ENCODE measurements at places on chromosomes 1 and 21.

- DNase-seq, result no peak
These were observed 43.6 kb downstream of the ZBTB8OS start for GRCh38 chr1:32606565-32607371.

DNA sequence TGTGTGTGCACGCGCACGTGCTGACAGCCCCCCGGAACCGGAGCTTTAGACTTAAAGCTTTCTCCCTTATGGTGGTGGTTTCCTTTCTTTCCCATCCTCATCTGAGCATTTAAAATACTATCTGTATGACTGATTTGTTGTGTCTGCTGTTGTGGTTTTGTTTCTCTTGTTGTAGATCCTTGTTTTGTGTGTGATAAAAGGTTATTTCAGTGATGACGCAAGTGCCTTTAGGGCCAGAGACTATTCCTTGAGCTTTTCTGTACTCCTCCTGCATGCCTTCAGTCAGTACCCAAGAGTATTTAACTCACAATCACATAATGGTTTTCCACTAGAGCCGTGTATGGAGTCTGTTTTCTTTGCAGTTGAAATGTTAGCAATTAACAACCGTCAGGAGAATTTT, 45.4 kb downstream of the LCA5L start:
- DNase-seq, result no peak

DNA sequence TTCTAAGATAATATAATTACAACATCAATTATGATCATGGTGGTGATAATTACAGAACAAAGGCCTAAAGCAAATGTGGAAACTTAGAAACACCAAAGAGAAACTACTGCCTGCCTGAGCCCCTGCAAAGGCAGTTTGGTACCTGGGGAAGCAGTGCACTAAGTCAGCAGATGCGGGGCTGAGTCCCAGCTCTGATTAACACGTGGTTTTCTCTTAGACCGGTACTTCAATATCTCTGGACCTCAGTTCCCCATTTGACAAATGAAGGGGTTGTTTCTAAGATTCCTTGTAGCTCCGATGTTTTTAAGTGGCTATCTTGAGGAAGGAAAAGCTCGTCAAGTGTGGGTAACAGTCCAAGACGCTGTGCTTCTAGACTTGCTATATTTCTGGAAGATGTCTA, 16.7 kb upstream of the PLEKHA6 start:
- DNase-seq, result no peak

DNA sequence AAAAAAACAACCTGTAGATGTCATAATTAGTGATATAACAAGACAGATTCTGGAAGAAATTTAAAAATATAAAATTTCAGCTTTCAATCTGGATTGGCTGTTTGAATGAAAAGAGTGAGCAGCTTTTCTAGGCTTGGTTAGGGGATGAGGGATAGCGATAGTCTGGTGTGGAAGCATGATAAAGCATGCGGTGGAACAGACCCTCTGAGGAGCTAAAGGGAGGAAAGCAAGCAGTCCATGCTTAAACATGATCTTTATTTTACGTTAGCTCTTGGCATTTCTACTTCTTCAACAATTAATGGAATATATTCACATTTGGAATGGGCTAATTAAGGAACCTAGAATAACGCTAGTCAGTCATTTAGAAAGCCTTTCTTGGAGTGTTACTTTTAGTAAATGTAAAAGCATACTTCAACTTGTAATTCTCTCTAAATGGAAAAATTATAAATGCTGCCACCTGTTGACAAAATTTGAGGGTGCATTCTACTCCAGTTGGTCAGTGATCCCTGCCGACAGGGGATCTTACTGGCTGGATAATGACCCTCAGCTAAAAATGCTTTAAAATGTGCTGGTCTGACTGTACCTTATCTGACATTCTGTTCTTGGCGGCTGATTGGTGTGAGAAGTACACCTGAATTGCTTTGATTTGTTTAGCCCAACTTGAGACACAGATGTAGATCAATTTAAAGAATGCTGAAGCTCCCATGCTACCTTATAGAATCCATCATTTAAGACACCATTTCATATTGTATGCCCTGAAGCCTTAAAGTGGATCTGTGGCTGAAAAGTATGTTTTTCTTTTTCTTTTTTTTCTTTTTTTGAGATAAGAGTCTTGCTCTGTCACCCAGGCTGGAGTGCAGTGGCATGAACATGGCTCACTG, 61.2 kb downstream of the AK4 start:
- DNase-seq, result peak; percentile 74

- DNase-seq, result no peak
These were observed 58.5 kb downstream of the SLC45A1 start for GRCh38 chr1:8376358-8376840.

GRCh38 chr1:212769459-212770167, 22.0 kb downstream of the NSL1 start:
- DNase-seq, result no peak

DNA sequence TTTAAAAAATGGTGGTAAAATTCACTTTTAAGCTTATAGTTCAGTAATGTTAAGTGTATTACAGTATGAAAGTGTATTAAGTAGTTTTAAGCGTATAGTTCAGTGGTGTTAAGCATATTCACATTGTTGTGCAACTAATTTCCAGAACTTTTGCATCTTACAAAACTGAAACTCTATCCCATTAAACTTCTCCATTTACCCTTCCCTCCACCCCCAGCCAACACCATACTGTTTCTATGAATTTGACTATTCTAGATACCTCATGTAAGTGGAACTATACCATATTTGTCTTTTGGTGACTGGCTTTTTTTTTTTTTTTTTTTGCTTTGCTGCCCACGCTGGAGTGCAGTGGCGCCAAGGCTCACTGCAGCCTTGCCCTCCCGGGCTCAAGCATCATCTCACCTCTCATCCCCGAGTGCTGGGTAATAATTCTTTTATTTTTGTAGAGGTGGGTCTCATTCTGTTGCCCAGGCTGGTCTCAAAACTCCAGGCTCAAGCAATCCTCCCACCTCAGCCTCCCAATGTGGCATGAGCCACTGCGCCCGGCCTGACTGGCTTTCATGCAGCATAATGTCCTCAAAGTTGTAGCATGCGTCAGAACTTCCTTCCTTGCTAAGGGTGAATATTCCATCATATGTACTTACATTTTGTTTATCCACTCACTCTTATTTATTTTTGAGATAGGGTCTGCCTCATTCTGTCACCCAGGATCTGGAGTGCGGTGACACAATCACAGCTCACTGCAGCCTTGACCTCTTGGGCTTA, 45.1 kb upstream of the BMP8B start:
- no peak for DNase-seq

GRCh38 chr21:43270800-43271301, 102.0 kb downstream of the CRYAA start:
- peak; percentile 12 for DNase-seq

GRCh38 chr1:77545970-77546369, 136.5 kb downstream of the ZZZ3 start:
- DNase-seq, result peak; percentile 84

GRCh38 chr21:20388400-20388799, 609.8 kb upstream of the NCAM2 start:
- no peak for DNase-seq

DNA sequence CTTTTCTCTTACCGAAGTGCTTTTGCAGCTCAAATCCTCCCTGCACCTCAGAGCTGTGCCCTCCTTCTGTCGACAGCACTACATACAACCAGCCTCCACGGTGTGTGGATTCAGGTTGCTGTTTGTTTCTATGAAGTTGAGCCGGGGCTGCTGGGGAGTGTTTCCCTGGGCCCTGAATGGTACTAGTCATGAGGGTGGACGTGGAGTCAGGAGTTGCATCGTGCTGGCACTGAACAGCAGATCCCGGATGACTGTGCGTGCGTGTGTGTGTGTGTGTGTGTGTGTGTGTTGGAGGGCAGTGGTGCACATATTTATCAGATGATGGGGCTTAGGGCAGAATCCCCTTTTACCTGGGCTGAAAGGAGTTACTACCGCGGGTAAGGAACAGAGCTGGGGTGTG, 47.0 kb downstream of the ACTL8 start:
- DNase-seq, result peak; percentile 20

DNA sequence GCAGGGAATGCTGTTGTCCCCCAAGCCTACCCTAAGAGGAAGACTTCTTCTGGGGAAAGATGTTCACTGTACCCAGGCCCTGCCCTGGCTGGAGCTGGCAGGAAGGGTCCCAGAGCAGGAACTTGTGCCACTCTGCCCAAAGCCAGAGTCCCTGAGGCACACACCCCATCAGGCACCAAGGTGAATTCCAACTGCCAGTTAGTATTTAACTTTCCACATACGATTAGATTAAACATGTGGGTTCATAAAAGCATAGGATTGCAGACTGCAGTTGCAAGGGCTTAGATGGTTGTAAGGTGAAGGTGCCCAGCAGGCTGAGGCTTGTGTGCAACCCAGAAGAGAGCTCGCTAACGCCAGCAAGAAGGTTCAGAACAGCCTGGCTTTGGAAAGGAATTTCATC, at the start of gene KCNE2:
Gene KCNE2, plus strand, starts transcription at position 274 of the 400 bp plus-strand sequence. CDS start 6,473 bp downstream, outside the sequence.
- DNase-seq, result no peak

GRCh38 chr1:202205523-202206190, 12.1 kb downstream of the LGR6 start:
- DNase-seq, result no peak

DNA sequence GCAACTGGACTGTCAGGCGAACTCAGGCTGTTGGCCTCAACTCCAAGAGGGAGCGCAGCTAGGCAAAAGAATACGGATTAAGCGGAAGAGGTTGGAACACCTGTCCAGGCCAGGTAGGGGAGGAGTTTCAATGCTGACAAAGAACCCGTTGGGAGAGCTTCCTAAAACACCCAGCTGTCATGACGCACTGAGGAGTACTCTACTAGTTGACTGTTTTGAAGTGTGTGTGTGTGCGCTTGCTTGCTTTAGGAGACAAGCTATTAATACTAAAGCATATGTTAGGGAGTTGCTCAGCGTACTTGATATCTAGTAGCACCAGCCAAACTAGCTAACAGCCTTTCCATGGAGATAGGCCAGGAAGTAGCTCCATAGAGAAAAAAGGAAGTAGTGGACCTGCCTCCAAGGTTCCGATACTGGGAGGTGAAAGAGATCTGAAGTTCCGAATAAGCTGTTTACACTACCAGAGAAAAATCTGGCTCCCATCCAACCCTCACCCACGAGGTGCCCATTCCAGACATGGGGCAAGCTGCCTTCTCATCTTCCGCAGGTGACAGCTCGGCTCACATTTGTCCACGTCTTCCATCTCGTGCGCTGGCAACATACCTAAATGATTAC, 974 bp upstream of the FNBP1L start:
- DNase-seq, result no peak

- DNase-seq, result peak; percentile 33
These were observed 30.2 kb downstream of the S100A6 start for GRCh38 chr1:153505576-153505975.

- no peak for DNase-seq
These were observed 52.4 kb upstream of the CCDC190 start for GRCh38 chr1:162913345-162913744.

DNA sequence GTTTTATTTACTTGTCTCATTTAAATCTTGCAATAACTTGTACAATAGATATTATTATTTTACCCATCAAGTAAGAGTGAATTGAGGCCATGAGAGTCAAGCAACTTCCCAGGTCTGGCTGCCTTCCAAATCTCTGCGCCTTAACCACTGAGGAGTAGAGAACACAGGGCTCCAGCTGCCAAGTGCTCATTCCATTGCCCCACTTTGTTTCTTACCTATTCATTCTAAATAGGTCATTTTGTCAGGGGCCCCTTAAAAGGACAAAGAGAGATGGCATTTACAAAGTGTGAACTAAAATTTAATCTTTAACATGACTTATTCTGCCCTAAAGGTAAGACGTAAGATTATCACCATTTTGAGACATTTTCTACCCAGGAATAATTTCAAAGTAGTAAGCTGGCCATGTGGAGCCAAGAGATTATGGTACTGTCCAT, 3.5 kb downstream of the PPP1R15B start:
- DNase-seq, result peak; percentile 81

DNA sequence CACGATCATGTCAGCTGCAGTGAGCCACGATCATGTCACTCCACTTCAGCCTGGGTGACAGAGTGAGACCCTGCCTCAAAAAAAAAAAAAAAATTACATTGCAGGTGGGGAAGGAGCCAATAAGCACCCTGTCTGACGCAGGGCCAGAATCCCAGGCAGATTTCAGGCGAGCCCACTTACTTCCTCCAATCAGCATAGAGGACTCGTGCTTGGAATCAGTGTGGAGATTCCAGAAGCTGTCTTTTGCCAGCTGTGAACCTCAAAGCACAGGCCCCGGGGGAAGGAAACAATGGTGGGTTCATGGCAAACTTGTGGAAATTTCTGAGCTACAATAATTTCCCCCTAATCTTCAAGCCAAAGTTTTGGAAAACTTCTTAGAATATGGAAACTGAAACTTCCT, 178.2 kb upstream of the ZNF644 start:
- DNase-seq, result no peak

- no peak for DNase-seq
These were observed 39.3 kb upstream of the LGALS8 start for GRCh38 chr1:236484310-236484971.

DNA sequence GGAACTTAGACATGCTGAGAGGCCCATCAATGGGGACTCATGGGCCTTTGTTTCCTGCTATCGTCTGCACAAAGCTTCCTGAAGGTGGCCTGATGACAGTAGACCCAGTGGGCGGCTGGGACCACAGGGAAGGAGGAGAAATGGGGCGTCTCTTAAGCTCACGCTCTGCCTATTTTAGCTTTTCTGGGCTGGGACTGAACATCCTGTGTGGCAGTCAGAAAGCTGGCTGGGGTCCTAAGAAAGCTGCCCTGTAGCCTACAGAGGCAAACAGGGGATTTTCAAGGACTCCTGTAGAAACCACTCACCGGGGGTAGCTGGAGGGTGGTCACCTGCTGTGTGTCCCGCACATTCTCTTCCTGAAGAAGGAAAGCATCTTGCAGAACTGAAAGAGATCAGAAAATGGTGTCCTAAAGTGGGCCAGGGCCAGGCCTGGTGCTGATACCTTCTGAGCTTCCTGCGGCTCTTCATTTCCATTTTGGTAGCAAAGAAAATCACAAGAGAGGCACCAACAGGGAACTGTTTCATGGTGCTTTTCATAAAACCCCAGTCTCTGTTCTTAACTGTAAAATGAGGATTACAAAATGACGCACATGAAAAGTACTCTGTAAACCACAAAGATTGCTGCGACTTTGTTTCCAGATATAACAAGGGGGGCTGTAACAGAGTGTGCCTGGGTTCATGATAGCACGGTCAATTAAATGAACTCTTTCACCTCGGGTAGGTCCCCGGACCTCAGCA, 8.6 kb downstream of the ZNF496 start:
- no peak for DNase-seq

All from foreskin fibroblast (primary cell).